Fibroblast of lung (primary cell): ENCODE measurements at places on chromosomes 3 and 15.
A peak's percentile ranks its signal among the peaks of the same experiment; 100 is the strongest.

- DNase-seq, result no peak
Observed at GRCh38 chr3:67808906-67809305, 154.5 kb upstream of the SUCLG2 start.

DNA sequence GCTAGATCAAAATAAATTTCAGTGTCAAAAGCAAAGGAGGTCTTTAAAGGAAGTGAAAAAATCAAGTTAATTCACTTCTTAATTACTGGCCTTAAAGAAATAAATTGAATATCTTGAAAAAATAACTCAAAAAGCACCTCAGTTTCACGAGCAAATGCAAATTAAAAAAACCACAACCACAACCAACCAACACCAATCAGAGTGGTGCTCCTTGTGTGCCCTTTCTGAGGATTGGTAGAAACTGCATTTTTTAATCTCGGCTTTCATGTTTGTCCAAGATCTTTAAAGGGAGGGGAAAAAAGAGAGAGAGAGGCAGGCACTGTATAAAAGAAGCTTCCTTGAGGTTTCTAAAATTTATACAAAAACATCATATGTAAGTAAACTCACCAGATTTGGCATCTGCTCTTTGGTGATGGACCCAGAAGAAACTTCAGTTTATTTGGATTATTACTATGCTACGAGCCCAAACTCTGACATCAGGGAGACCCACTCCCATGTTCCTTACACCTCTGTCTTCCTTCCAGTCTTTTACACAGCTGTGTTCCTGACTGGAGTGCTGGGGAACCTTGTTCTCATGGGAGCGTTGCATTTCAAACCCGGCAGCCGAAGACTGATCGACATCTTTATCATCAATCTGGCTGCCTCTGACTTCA is at the start of gene GPR15:
TSS of gene GPR15 (plus strand) at position 357 of the 653 bp plus-strand sequence. CDS start at position 413, 56 bp downstream.
- no peak for DNase-seq

DNA sequence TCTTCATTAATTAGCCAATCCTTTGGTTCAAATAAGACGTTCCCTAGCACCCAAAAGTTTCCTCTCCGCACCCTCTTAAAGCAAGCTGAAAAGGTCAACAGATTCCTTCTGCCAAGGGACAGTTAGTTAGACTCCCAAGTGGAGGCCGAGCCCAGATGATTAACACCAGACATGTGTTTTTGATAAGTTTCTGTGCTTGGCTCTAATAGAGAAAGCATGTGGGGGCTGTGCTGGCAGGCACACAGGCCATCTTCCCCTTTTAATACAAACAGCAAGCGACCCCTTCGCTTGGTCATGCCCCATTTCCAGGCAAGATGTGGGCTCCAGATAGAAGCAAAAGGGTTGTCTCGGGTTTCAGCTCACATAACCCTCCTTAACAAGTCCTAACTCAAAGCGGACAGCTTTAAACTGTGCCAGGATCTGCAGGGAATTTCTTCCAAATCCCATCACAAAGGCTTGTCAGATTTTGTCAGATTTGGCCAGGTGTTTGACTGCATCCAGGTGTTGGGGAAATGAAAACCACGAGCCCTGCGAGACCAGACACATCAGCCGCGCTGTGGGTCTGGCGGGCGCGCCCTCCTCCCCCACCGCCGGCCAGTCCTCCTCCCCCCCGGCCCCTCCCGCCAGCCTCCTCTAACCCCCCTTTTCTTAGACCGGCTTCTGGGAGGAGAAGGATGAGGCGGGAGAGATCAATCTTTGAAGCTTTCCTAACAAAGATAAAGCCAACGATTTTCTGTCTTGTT is 3.3 kb downstream of the HES1 start:
- DNase-seq, result no peak

DNA sequence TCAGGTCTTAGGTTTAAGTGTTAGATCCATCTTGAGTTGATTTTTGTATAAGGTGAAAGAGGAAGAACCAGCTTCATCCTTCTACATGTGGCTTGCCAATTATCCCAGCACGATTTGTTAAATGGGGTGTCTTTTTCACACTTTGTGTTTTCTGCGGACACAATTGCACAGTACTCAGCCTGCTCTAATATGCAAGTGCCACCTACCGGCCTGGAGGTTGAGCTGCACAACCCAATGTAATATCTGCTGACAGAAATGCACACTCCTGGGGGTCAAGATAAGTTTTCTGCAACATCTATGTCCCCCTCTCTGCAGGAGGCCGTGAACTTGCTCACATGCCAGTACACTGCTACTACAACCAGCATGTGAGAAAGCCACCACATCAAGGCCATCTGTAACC is 791.9 kb upstream of the ROBO1 start:
- no peak for DNase-seq

DNA sequence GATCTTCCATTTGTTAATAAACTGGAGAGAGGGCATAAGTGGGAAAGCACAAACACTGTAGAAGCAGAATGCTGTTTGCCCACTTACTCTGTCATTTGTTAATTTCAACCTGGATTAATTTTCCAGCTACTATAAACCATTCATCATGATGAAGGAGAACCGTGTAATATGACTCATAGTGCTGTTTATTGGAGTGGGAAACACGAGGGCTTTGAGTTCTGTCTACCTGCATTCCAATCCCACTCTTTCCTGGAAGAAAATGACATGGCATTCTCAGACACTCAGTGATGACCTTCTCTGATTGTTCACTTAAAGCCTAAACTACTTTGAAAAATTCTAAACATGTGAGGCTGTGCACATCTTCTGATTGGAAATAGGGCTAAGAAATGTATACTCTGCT is 826.7 kb downstream of the AGBL1 start:
- no peak for DNase-seq

- DNase-seq, result peak; percentile 96
Observed at GRCh38 chr15:67065531-67066005, at the start of gene SMAD3. Gene SMAD3, plus strand, starts transcription at chr15:67065602. Its CDS starts 553 bp downstream, at chr15:67066155.

DNA sequence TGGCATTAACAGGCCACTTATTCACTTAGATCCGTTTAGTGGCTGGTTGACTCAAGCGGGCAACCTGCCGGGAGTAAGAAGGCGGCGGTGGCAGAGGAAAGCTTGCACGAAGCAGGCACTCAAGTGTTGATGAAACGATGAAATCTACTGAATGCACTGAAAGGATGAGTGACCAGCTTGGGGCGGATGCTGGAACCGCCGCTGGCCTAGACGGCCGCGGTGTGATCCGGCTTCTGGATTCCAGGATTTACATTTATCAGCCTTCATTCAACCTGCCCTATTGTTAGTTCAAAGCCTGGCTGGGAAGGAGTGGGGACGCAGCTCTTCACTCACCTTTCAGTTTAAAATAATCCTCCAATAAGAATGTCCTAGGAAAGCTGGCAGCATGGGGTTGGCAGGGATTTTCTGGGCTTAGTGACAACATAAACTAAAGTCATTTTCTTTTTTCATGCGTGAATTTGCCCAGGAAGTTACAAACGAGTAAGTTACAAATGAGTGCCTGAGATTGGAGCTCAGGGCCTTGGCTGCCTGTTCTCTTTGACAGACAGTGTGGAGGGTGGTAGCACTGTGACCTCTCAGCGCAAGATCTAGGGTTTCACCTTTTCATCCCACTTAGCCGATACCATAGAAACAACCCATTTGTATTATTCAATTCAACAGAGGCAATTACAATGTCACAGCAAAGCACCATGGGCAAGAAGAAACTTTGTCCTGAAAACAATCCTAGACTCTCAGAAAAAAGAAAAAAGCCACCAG is 1.1 kb upstream of the PLCH1 start:
- DNase-seq, result no peak
